ENCODE measurements at places on chromosomes 7 and 10.

DNA sequence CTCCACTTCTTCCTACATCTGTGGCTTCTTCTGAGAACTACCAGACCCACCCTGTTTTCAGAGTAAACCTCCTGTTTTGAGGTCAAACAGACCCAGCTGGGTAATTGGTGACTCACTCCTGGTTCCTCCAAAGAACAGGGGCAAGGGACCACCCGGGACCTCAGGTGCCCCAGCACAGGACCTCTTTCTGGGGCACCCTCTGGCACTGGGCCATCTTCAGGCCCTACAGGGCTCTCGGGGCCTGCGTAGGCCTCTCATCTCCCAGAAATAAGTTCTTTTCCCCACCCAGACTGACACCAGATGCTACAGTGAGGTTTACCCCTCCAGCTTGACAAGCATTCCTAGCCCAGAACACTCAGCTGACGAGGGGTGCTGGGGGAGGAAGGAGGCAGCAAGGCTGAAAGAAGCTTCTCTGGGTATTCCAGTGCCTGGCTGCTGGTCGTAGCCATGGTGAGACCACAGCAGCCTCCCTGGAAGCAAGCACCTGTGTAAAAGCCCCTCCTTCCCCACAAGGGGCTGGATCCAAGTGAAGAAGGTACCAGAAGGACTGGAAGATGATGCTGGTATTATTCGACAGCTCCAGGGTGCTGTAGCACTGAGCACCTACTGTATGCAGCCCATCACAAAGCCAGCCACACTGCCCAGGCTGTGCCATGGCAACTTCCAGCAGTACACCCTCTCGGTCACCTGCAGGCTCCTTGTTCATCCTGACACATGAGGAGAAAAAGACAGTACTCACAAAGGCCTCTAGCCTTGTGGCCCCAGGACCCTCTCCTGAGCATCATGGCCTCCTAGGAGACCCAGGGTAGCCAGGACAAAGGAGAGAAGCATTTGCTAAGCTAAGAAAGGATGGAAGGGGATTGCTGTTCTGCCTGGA, 47.4 kb downstream of the ALOX5 start:
- DNase-seq = no peak

DNA sequence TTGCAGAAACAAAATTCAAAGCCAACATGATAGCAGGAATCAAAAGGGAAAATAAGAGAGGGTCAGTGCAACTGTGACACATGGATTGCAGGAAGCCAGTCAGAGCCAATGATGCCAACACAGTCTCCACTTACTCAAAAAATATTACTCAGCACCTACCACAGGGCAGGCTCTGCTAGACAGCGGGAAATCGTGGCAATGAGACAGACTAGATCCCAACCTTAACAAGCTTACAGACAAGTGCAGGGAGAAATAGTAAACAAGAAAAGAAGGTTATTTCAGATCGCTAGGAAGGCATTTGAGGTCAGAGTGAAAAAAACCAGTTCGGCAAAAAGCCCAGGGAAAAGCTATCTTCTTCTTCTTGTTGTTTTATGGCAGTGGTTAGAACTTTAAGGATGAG, 45.2 kb upstream of the NPFFR1 start:
- no peak for DNase-seq

DNA sequence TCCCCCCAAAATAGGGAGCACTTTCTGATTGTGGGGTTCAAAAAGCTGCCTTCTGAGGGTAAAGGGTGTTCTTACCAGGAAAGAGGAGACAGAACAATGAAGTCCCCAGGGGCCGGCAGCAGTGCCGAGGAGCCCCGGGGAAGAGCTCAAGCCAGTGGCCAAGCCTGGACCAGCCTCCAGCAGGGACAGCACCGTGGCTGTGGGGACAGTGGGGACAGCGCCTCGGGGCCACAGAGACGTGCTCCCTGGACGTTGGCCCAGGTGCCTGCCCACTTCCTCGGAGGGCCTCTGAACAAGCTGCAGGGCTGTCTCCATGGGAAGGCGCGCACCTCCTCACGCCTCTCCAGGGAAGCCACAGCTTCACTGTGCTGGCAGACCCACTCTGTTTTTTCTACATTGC, 312.6 kb downstream of the PTPRN2 start:
- DNase-seq = no peak

GRCh38 chr10:89792187-89792586, 90.8 kb downstream of the KIF20B start:
- DNase-seq = no peak

GRCh38 chr10:2978574-2979273, 88.6 kb upstream of the PFKP start:
- no peak for DNase-seq

DNA sequence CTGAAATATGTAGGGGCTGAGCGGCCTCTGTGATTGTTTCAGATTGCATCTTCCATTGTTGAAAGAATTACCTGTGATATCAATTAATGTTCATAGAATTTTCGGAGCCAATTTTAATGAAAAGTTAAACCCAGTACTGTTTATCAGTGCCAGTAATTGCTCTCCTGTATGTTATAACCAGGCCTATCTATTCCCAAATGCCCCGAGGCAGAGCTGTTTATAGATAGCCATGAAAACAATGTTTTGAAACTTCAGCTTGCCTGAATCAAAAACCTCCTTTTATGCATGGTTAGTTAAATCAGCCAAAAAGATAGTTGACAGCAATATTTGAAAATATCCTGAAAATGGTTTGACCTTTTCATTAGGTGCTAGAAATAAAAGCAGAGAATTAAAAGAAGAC, 50.1 kb upstream of the HDAC9 start:
- DNase-seq = no peak

DNA sequence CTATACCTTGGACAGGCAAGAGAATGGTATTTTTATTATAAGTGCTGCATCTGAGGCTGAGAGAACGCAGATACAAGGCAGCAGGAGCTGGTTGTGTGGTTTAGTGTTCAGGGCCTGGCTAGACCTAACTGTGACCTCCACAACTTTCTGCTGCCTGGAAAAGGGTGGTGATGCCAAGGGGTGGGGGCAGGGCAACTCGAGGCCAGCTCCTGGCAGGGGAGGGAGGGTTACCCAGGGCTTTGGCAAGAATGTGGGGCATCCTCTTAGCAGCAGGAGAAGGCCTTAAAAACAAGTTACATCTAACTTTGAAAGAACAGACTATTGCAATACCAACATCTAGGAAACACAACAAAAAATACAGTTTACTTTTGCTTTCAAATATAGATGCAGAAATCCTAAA, 13.0 kb downstream of the MXI1 start:
- DNase-seq = no peak

DNA sequence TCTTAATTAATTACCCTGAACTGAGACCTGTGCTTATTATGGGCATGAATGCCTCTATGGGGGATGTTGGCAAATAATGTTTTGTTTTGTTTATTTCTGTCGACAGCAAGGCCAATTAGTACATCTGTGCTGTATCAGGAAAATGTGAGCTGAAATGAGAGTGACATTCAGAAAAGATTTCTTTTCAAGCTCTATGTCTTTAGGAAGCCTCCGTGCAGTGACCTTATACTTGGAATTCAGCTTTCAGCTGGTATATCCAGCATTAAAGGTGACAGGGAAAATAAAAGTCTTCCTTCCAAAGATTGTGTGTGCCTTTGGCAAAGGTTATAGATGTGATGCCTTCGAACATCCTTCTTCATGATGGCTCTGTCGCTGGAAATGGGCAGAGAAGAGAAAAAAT, 1061.1 kb downstream of the SORCS3 start:
- no peak for DNase-seq

GRCh38 chr10:86362586-86363183, 3.9 kb downstream of the GRID1 start:
- DNase-seq = no peak

- peak; percentile 76 for DNase-seq
Observed at GRCh38 chr10:114881417-114881816, 56.6 kb upstream of the TRUB1 start.

- DNase-seq = peak; percentile 56
Observed at GRCh38 chr7:105429746-105430612, 41.3 kb upstream of the SRPK2 start.

- DNase-seq = peak; percentile 11
Observed at GRCh38 chr10:60569681-60570080, 180.0 kb upstream of the ANK3 start.

DNA sequence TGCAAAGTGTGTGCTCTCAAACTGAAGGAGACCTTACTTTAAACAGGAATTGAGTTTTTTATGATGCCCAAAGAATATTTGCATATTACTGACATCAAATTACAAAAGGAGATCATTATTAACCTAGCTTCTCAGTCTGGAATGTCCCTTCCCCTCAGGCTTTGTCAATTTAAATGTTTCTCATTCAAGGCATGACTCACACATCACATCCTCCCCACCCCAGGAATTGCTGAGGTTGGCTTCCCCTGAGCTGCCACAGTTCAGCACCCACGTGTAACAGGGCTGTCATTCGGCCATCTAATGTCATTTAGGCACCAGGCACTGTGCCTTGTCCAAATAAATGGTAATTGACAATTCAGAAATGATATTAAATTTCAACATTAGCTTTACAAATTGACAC, 305.9 kb upstream of the MGMT start:
- DNase-seq = peak; percentile 47
